ENCODE measurements at places on chromosomes 16 and 17.

DNA sequence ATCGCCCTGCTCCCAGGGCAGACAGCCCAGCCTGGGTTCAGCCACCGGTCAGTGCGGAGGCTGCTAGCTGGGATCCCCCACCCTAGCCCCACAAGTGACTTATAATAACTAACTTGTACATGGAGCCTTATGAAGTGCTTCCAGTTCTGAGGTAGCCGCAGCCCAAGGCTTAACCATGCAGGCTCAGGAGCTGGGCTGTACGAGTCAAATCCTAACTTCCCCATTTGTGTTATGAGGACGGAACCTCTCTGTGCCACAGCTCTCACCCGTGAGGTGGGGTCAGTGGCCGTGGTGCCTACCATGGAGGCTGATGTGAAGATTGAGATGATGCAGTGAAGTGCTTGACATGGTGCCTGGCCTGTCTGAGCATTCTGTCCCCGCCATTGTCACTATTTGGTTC lies 27.8 kb upstream of the GOSR2 start:
- DNase-seq, result no peak

GRCh38 chr16:55502801-55503366 lies 6.0 kb upstream of the LPCAT2 start:
- DNase-seq, result peak; percentile 37

DNA sequence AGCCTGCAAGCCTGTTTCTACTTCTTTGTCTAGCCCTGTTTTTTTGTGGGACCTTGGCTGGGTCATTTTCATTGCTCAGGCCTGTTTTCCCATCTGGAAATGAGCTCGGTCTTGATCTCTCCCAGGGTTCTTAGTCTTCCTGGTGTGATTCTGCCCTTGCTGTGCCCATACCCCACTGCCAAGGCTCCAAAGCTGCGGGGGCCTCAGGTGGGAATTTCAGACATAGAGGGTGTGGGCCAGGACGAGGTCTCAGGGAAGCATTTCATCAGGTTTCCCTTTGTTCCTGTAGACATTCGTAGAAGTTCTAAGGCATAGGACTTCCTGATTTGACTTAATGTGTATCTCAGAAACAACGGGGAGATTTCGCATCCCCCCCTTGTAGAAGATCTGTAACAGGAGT lies 5.8 kb downstream of the MPRIP start:
- no peak for DNase-seq

- no peak for DNase-seq
These were observed 7.3 kb upstream of the TRPV2 start for GRCh38 chr17:16407911-16408588.

DNA sequence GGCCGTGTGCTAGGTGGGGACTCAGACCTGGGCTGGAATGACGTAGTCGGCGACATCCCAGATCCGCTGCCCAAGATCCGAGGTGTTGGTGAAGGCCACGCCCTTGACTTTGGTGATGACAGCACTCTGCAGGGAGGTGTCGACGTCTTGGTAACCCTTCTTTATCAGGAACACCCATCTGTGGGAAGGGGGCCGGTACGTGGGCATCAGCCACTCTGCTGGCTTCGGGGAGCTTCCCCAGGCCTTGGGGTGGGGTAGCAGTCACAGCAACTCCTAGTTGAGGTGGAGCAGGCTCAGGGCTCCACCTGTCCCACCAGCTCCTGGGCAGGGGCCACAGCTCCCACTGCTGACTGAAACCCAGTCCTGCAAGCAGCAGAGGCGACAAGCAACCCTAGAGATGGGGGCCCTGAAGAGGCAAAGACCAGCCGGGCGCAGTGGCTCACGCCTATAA lies 4.3 kb downstream of the P2RX5 start:
- DNase-seq, result no peak

All from NCI-H2081 (cell line).